Myometrial cell (primary cell): ENCODE measurements at places on chromosomes 7 and 10. TPM values are rescaled to one million over a fixed set of nuclear protein-coding genes. Genes with fewer than 3 reads are reported as not detected.

The MAT1A gene
- total RNA-seq = not detected in 2 replicates

The PRR15 gene
- 10.8 and 11.0 TPM in 2 replicates for total RNA-seq

The OR6B1 gene
- total RNA-seq = not detected in 2 replicates

The PLEKHS1 gene
- not detected in 2 replicates for total RNA-seq

The PURB gene
- total RNA-seq = 6.3 and 7.4 TPM in 2 replicates

The ARHGAP19 gene
- total RNA-seq = 8.9 and 10.8 TPM in 2 replicates

The FBXO24 gene
- total RNA-seq = under 0.01 and 0.18 TPM in 2 replicates
